ENCODE measurements at places on chromosomes 3 and 15.

GRCh38 chr15:44029940-44030568, 165.0 kb downstream of the FRMD5 start:
- DNase-seq, result no peak

GRCh38 chr3:187456250-187456649, 88.1 kb downstream of the RTP4 start:
- peak; percentile 17 for DNase-seq

DNA sequence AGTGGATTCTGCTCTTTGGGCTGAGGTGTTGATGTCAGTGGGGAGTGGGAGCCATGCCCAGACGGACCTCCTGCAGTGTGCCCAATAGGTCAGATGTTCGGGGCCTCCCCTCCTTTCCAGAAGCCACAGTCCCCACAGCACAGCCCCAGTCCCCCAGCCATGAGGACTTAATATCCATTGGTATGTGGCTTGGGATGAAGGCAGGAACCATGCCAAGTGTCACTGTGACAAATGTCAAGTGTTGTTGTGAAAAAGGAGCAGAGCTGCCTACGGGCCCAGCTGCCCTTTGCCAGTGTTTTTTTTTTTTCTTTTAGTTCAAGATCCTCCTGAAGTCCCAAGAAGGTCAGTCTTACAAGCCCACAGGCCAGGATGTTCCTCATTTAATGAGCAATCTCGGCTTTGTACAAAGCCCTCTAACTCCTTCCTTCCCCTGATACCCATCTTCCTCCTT, 12.2 kb downstream of the SEMA3G start:
- no peak for DNase-seq

GRCh38 chr3:191005790-191006189, 143.3 kb upstream of the GMNC start:
- no peak for DNase-seq

- DNase-seq, result no peak
Observed at GRCh38 chr3:150345021-150345538, 63.0 kb upstream of the TSC22D2 start.

DNA sequence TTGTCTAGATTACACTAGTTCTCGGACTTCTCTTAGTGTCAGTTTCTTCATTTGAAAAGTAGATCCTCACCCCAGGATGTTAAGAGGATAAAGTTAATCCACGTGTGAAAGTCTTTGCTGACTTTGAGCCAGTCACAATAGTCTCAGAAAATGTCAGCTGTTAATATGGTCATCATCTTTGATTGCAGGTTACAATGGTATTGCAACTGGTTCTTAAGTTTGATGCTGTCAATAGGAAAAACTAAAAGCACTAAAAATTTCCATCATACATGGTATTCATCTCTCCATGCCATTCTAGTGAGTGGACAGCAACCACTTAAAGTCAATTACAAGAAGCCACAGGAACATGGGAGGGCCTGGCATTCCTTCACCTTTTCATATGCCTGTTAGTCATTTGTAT, 192.3 kb downstream of the TAFA4 start:
- DNase-seq, result no peak

DNA sequence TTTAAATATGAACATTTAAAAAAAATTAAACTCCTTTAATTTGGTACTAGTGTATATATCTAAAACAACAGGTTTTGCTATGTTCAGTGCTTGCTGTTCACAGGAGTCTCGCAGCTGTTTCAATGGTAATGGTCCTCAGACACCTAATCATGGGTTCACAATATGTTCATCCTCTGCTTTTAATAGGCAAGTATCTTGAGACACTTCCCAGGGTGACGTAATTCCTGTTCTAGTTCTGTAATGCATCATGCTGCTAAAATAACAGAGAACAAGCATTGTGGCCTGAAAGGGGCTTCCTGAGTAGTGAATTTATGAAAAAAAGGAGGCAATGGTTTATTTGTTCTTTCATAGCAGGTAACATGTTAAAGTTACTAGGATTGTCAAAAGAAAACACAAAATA, 625.2 kb upstream of the GBE1 start:
- no peak for DNase-seq

GRCh38 chr15:31500766-31501449, 174.3 kb downstream of the KLF13 start:
- DNase-seq, result no peak

DNA sequence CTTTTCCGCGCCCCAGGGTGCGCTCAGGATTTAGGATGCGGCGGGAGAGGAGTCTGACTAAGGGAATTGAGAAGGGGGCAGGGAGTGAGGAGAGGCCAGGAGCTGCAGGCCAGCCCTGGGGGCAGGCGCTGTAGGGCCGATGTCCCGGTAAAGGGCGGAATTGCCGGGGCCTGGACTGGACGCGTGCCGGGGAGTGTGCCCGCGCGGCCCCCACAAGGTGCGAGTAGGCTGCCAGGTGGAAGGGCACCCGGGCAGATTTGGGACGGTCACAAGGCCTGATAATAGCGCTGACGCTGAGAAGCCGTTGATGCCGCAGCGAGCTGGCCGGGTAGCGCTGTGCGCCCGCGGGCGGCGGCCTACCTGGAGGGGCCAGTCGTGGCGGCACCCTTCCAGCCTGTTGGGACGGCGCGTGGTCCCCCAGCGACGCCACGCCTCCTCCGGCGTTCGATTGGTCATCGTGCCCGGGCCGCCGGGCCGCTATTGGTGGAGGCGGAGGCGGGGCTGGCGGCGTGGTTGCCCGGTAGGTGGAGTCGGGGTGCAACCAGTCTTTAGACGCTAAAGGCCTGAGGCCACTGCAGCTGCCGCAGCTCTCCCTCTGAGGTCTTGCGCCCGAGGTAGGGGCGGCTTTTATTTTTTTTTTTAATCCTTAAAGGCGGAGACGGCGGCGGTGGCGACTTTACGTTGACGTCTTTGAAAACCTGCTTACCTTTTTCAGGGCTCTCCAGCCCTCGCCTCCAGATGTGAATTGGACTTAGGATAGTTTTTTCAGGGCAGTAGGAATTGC, 903 bp downstream of the SLC25A38 start:
- DNase-seq, result peak; percentile 99

GRCh38 chr3:99970198-99970597, 144.1 kb downstream of the FILIP1L start:
- no peak for DNase-seq

- no peak for DNase-seq
Observed at GRCh38 chr3:117788061-117788460, 1078.5 kb downstream of the TUSC7 start.

DNA sequence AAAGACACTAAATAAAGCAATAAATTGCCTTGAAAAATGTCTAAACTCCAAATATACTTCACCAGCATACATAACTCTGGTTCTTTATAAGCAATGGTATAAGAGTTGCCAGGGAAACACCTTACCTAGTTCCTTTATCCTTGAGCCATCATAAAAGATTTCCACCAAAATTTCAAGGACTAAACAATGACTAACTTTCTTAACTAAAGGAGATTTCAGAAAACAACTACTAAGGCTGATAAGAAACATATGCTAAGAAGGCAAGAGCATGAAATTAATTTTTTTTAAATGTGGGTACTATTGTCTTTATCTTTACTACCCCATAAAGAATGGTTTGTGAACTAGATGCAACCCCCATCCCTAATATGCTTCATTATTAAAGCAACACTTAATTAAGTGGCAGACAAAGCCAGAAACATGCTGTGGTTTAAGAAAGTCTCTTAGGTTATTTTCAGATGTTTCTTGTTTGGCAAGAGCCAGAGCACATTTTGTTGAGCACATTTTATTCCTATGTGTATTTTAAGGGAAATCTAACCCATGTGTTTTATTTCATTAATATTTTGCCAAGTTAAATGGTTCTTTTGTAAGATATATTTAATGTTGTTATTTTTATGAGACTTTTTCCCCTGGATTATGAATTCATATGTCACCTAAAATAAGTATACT, 17.4 kb upstream of the VEPH1 start:
- no peak for DNase-seq

- no peak for DNase-seq
Observed at GRCh38 chr3:88828466-88828865, 279.0 kb upstream of the EPHA3 start.

GRCh38 chr3:151327571-151328198, 1.7 kb downstream of the P2RY13 start:
- DNase-seq, result no peak

GRCh38 chr3:151330379-151330778, 1.0 kb upstream of the P2RY13 start:
- DNase-seq, result no peak

DNA sequence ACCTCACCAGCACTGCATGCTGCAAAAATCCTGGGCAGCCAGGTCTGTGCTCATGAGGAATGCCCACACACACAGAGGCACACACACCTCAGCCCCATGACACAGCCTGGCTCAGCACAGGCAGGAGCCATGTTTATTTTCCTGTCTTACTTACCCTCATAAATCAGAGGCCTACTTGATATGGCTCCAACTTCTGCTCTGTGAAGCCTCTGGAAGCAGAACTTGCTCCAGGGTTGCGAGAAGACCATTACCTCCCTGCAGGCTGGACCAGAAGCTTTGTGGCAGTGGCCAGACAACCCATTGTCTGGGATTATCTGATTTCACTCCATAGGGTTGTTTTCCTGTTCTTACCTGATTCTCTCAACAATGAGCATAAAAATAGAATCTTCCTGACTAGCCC, 43.8 kb upstream of the CMTM8 start:
- no peak for DNase-seq

DNA sequence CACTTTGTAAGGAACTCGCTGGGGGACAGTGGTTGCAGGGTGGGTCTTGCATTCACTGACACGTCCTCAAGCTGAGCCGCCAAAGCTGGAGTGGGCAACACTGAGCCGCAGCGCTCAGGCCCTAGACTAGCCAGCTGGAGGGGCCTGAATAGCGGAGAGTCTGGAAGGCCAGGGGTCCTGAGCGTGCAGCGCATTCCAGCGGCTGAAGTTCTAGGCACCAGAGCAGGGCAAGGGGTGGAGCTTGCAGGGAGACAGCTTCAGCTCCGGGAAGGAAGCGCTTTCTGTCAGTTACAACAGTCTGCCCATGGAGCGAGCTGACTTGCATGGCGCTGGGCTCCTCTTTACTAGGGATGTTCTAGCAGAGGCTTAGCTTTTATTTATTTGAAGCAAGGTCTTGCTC, 2.7 kb downstream of the MAP6D1 start:
- DNase-seq, result no peak

- DNase-seq, result no peak
Observed at GRCh38 chr15:36331531-36332275, 247.7 kb upstream of the CDIN1 start.

DNA sequence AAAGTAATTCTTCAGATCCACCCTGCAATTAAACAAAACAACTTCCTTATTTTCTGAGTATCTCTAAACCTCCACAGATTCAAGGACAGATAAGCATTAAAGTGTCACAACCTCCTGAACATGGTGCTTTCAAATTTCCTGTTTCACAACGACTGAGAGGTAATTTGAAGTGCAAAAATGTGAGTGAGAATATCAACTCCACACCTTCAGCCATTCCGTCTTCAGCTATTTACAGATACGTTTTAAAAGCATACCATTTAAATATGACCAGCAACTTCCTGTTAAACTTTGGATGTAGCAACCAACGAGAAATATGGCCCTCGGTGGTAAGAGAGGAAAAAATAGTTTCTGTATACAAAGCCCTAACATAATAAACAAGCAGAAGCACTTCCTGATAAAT, 32.1 kb upstream of the PCSK6 start:
- DNase-seq, result no peak

GRCh38 chr15:65344214-65344913, 33.4 kb downstream of the IGDCC3 start:
- DNase-seq, result peak; percentile 11

DNA sequence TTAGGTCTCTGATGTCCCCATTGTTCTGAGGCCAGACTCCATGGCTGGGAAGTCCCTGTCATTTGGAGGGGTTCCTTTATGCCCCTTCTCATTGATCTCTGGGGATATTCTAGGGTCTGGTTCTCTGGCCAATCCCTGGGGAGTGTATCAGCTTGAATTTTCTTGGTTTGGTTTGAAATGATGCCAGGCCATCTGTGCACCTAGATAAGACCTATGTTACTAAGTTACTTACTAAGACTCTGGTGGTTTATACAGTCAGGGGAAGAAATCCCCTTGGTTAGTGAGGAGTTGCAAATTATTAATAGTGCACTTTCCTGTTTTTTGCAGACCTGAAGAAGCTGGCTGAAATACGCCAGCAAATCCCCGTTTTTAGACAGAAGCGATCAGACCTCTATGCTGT, 20.3 kb downstream of the NIT2 start:
- no peak for DNase-seq

DNA sequence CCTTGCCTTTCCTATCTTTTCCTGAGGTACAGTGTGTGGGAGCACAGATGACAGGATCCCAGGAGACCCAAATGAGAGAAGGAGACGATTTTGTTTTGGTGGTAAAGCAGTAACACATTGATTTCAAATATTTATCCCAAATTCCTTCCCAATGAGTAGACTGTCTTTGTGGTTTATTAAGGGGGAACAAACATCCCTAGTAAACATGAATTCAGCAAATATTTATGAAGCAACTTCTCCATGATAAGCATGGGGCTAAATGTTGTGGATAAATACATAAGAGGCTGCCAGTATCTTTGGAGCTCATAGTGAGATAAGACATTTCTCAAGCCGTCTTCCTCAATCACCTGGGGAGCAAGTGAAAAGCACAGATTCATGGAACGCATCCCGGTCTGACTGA, 460.8 kb upstream of the CFAP20DC start:
- DNase-seq, result no peak

DNA sequence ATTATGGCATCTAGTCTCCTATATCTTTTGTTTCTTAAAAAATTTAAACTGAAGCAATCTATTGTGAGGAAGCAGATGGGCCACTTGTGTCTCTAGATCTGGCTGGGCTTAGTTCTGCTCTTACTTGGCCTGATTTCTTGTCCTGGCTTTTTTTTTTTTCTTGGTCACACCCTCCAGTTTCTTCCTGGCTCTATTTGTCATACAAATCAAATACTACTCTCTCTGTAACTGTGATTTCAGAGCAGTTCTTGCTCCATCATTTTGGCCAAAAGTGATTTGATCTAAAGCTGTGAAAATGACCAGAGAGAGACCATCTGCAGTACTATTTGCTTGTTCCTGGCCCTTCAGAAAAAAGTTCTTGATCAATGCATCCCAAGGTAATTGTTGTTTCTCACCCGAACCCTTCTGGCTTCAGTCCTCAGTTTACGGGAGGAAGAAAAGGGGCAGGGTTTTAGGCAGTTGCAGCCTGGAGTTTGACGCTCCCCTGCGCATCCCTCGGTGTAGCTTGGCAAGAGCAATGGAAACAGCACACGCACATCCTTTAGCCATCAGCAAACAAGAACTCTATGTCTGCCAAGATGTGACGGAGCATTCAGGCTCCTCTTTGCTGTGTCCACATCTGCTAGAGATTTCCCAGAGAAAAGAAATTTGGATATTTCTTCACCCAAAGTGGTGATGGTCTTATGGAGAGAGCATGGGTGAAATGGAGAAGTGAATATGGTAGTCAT, 31.6 kb downstream of the CHST2 start:
- DNase-seq, result no peak
